AG10803 (cell line): ENCODE measurements at places on chromosomes 2 and 18.

DNA sequence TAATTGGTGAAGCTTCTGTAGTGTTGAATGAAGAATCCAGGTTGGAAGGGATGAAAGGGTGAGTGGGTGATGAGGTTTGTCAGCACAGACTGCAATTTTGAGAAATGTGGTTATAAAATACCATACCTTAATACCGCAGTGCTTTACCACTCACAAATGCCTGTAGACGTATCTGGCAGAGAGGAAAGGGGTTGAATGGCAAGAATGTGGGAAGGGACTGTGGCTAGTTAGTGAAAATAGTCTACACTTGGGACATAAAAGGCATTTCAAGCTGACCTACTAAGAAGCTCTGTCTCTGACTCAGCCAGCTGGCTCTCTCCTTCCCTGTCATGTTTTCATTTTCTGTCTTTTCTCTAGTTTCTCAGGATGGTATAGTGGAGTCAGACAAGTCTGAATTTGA is 25.1 kb downstream of the CDK15 start:
- peak; percentile 93 for DNase-seq

DNA sequence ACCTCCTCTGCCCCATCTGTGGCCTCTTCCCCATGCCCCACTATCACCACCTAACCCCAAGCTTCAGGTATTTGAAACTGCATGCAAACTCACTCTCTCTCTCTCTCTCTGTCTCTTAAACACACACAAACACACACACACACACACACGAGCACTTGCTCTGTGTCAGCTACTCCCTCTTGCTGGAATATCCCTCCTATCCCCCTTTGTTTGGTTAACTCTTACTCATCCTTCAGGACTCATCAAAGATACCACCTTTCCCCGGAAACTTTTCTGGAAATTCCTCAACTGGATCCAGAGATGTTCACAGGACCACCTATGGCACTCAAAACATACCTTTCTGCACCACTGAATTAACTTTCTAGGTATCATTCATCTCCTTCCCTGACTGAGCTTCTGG is 222.8 kb upstream of the TMEM200C start:
- DNase-seq, result no peak

- DNase-seq, result no peak
These were observed 295.4 kb upstream of the SPRED2 start for GRCh38 chr2:65727816-65728215.

- no peak for DNase-seq
These were observed 45.5 kb downstream of the EPAS1 start for GRCh38 chr2:46342566-46343315.

GRCh38 chr18:21194871-21195771 is 46.9 kb upstream of the GREB1L start:
- peak; percentile 58 for DNase-seq

GRCh38 chr2:191171286-191171685 is 20.5 kb upstream of the STAT4 start:
- peak; percentile 51 for DNase-seq

GRCh38 chr2:60556576-60557485 is 3.4 kb upstream of the BCL11A start:
- DNase-seq, result no peak

DNA sequence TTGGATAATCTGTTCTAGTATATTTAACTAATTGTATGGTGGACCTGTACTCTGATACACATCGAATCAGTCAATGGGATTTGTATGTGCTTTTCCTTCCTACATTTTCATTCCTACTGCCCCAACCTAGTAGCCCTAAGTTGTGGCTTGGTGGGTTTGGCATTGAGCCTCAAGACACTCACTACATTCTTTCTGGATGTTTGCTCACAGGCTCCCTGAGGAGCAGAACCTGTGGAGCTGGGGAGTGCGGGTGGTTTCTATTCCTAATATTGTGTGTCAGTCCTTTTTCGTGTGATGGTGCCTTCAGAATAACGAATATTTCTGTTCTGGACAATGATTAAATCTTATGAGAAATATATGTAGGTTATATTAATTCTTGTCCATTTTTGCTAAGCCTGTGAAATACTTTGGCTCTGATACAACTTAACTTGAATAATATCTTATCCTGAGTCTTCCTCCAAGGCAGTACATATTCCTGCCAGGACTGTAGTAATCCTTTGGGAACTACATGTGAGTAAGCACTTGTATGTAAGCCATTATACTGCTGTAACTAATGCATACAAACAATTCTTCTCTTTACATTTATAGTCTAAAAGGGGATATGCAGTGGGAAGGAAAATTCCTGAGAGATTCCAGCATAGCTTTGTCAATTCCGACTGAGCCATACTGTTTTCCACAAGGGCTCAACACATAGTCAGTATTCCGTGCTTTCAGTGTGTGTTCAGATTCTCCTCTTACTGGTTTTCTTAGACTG is 150.6 kb downstream of the AGPS start:
- peak; percentile 84 for DNase-seq

DNA sequence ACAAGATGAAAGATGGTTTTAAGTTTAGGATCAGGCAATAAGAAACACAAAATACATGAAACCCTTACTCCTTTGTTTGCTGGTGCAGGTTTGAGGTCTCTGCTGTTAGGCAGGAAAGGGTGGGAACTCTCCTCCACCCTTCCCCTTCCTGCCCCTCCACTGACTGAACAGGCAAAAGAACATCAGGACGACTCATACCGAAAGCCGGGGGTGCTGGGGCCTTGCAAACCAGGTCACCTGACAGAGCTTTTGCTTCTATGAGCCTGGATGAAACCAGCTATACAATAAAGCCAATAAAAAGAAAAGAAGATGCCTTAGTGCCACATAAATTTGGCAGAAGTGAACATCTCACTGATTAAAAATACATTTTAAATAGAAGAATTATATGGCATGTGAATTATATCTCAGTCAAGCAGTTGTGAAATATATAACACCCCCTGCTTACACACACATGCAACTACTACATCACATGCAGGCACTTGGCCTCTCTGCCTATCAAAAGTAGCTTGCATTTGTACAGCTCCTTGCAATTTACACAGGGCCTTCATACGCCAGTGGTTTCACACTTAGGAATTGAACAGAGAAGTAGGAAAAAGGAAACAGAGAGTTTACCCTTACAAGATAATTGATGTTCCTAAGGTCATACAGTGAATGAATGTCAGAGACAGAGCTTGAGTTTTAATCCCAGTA is 215.1 kb upstream of the TRIB2 start:
- no peak for DNase-seq

DNA sequence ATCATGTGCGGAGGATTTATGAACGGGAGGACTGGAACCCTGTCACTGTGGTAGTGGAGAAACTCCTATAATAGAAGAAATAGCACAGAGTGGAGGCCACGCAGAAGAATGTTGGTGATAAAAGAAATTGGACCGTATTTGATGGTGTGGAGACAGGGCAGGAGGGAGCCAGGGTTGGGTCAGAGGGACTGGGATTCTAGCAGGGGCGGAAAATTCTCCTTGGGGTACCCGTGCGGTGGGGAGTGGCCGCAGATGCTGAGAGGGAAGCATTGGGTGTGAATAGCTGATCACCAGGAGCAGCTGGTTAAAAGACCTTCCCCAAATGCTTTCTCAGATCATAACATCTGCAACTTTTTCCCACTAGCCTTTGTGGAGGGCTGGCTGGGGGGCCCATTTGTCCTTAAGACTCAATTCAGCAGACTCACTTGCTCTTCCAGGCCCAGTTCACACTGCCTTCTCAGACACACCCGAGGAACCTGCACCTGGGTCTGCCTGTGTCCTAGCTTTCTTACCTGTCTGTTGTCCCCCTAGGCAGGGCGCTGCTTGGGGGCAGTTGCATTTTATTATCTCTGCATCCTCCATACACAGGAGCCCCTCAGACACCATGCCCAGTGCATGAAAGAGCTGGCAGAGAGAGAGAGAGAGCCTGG is 7.1 kb downstream of the SH3BP4 start:
- no peak for DNase-seq

DNA sequence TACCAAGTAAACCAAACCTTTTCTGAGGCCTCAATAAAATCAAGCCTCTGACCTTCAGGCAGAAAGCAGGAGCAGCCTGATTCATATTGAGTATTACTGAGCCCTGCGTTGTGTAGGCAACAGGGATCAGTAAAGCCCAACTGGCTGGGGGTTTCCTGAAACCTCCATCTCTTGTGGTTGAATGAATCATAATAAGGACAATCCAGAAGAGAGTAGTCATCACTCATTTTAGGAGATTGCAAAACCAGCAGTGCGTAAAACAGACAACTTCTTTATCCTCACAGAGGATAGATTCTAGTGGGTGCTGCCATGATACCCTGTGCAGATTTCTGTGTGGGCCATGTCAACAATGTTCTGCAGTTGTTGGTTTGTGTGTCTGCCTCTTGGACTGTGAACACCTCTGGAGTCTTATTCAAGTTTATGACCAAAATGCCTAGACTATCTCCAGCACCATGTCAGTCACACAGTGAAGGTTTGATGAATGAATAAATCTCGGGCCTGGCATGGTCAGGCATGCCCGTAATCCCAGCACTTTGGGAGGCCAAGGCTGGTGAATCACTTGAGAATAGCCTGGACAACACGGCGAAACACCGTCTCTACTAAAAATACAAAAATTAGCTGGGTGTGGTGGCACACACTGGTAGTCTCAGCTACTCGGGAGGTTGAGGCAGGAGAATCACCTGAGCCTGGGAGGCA is 51.8 kb upstream of the RAB27B start:
- peak; percentile 97 for DNase-seq

- peak; percentile 21 for DNase-seq
These were observed 97.0 kb upstream of the SLC35G4 start for GRCh38 chr18:11512096-11513025.

GRCh38 chr2:159933727-159934049 is 128.7 kb downstream of the PLA2R1 start:
- DNase-seq, result peak; percentile 53

GRCh38 chr2:3290655-3291054 is 87.0 kb downstream of the EIPR1 start:
- DNase-seq, result no peak

- DNase-seq, result no peak
These were observed 615.1 kb downstream of the IRS1 start for GRCh38 chr2:226184540-226184939.

- DNase-seq, result no peak
These were observed 14.7 kb upstream of the ARHGAP25 start for GRCh38 chr2:68719912-68720311.

GRCh38 chr2:240252872-240253511 is 112.5 kb upstream of the OTOS start:
- no peak for DNase-seq

GRCh38 chr2:221716426-221717303 is 144.6 kb upstream of the EPHA4 start:
- peak; percentile 17 for DNase-seq

- peak; percentile 89 for DNase-seq
These were observed 249.7 kb upstream of the OSR1 start for GRCh38 chr2:19607931-19608771.

DNA sequence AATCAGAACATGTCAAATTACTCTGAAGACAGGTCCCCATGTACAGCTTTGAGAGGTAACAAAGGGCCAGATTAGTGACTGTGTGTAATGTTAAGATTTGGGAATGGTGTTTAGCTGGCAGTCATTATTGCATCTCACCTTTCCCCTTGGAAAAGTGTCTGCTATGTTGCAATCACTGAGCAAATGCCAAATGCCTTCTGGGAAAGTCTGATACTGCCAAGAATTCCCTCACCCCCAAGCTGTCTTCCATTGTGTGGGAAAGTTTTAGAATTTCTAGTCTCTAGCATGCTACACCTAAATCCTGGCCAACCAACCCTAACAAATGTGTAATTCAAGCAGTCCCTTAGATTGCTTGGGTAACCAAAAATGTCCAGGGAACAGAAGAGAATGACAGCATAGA is 13.6 kb upstream of the PELI1 start:
- peak; percentile 31 for DNase-seq

DNA sequence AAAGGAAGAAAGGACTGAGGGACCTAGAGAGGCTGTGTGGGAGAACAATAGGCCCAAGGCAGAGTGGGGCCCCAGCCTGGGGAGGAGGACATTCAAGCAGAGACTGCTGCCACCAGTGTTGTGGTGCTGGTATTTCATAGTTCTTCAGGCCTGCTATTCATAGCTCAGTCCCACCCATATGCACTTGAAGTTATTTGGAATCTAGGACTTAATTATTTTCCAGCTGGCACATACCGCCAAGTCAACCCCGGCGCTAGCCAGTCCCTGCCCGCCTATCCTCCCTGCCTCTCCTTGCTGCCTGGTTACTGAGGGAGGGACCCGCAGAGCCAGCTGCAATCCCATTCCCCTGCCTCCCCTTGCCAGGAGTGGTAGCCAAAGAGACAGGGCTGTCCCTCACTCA is 141.2 kb downstream of the CABLES1 start:
- peak; percentile 29 for DNase-seq

- no peak for DNase-seq
These were observed 14.3 kb upstream of the PTH2R start for GRCh38 chr2:208392300-208392699.

- no peak for DNase-seq
These were observed 9.3 kb downstream of the TMEM198 start for GRCh38 chr2:219553168-219553417.

GRCh38 chr2:88658326-88658725 is 31.1 kb upstream of the EIF2AK3 start:
- peak; percentile 63 for DNase-seq

- DNase-seq, result no peak
These were observed 33.2 kb downstream of the ANKRD29 start for GRCh38 chr18:23629444-23629946.

- no peak for DNase-seq
These were observed 122.5 kb upstream of the NCKAP5 start for GRCh38 chr2:133690780-133691179.
